HCT116 (cell line): ENCODE measurements at places on chromosomes 5 and 9.
A peak's percentile ranks its signal among the peaks of the same experiment; 100 is the strongest.

- no peak for DNase-seq
Observed at GRCh38 chr5:12399868-12400267, 495.6 kb upstream of the CTNND2 start.

DNA sequence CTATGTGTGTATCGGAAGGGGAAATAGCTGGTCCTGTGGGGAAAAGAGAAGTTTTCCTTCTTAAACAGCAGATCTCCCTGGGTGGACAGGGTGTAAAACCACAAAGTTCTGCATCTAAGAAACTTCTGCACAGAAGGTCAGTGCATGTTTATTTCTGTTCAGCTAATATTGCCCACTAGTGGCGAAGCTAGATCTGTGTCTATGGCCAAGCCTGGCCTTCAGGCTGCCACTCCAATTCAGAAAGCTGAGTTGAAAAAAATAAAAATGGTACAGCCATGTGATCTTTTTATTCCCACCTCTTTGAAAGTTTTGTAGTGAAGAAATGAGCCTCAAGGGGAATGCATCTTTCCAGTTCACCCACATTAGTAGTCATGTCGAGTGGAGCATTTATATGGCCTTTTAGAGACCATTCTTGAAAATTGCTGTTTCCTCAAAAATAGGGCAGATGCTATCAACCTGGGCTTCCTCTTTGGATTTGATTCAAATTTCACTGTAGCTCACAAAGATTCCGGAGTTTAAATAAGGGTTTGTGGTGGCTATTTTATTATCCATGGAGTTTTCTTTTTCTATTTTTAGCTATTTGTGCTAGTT, 488.0 kb downstream of the PRELID2 start:
- peak; percentile 23 for DNase-seq

DNA sequence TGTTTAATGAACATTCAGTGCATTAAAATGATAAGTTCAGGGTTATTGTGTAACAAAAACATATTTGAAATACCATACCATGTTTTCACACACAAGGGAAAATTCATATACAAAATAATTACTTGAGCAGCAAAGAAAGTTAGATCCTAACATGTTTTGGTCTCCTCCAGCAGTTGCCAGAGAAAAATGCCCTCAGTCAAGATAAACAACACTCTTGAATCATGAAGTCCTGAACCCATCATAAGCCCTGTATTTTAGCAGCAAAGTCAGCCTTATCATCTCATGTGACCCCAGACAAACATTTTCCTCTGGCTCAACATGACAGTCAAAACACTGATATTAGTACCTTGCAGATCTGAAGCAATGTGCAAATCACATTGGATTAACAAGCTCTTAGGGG, 1541.1 kb upstream of the WWC1 start:
- DNase-seq, result no peak

DNA sequence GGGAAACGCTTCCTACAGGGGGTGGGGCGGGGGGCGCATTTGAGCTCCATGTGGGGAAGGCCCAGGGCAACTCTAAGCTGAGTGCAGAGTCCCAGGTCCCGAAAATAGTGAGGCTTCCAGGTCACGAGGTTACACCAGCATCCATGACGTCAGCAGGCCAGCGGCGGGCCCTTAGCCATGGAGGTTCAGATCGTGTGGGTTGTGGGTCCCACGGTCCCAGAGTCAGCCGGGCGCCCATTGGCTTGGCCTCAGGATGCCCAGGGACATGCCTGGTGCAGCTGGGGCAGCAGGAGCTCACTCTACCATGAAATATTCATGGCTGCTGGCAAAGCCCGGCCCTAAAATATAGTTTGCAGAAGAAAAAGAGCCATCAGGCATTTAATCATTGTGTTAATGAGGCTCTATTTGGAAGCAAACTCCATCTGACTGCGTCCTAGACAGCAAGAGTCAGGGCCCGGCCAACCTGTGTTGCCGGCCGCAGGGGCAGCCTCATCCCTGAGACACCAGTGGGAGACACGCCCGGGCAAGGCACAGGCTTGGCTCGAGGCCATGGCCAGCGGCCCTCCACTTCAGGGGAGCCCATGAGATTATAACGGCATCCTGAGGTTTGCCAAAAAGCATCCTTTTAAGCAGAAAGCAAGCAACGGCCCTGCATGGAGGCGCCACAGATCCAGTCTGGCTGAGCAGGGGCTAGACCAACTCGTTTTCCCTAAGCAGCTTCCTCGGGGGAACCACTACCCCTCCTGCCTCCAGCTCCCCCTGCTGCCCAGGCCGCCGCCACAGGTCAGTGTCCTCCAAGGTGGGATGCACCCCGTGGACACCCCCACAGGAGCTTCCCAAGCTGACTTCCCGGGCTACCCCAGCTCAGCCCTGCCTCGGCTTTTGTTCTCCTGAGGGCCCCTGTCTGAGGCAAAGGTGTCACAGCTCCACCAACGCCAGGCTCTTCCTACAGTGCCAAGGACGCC, 108.9 kb upstream of the PPP1R26 start:
- DNase-seq, result no peak

GRCh38 chr5:38518341-38518740, 38.1 kb downstream of the LIFR start:
- no peak for DNase-seq

DNA sequence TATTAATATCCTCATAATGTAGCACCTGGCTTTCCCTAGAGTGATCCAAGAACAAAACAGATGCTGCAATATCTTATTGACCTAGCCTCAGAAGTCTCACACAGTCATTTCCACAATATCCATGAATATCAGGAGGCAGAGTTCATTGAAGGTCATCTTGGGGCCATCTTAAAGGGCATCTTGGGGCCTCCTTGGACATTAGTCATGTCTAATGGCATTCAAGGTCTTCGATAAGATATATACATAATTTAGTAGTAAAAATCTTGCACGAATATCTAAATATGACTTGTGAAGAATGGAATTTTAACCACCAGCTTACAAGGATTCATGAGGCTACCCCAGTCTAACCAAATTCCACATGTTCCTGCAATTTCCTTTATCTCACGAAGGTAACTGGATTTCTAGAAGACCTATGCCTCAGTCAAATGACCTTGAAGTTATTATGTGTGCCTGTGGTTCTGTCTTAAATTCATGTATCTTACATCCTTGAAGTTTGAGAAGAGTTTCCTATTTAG, 163.6 kb upstream of the SPEF2 start:
- no peak for DNase-seq

DNA sequence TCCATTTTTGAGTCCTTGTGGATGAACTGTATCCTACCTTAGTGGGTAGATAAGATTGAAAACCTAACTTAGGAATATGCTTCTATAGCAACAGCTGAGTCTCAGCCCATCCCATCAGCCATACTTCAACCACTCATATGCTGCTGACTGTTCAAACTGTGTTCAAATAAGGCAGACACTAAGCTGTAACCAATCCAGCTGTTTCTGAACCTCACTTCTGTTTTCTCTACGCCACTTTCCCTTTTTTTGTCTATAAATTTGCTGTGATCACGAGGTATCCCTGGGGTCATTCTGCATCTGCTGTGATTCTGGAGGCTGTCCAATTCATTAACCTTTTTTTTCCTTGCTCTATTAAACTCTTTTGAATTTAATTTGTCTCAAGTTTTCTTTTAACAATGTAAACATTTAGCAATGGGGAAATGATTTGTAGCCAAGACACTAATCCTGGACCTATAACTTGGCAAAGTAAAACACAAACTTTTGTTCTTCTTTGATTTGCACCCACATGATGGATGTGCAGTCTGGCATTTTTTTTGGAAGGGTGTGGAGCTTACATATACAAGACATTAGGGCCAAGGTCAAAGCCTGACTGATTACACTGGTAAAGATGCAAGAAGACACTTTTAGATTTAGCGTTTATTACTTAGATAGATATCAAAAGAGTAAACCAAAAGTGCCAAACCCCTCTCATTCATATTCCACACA, 14.9 kb upstream of the SCGB3A2 start:
- no peak for DNase-seq

- DNase-seq, result no peak
Observed at GRCh38 chr9:35726931-35727330, 5.1 kb downstream of the TLN1 start.

GRCh38 chr9:137085920-137086530, 760 bp upstream of the MAN1B1 start:
- DNase-seq, result no peak

DNA sequence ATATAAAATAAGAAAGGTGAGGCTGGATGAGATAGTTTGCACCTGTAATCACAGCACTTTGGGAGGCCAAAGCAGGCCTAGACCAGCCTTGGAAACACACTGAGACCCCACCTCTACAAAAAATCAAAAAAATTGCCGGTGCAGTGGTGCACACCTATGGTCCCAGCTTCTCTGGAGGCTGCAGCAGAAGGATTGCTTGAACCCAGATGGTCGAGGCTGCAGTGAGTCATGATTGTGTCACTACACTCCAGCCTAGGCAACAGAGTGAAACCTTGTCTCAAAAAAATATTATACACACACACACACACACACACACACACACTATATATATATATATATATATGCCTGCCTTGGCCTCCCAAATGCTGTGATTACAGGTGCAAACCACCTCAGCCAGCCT, 1.3 kb downstream of the SLC35D2 start:
- DNase-seq, result peak; percentile 35

DNA sequence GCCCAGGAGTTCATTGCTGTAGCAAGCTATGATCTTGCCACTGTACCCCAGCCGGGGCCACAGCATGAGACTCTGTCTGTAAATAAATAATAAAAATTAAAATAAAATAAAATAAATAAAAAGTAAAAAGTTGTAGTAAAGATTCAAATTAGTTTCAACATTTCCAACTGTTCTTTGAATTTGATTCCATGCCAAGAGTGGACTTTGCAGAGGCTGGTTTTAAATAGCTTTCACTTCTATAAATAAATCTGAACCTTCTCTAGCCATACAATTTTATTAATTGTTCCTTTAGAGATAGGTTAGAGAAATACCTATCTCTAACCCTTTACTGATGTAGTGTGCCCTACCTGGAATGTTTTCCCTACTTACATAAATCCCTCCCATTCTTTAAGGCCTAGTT, 129.7 kb upstream of the SLIT3 start:
- DNase-seq, result no peak

- no peak for DNase-seq
Observed at GRCh38 chr5:72494623-72495124, 12.5 kb downstream of the ZNF366 start.

- DNase-seq, result no peak
Observed at GRCh38 chr5:136094189-136094912, 38.3 kb upstream of the SMAD5 start.

- no peak for DNase-seq
Observed at GRCh38 chr5:177610770-177611445, 11.0 kb downstream of the B4GALT7 start.

- no peak for DNase-seq
Observed at GRCh38 chr5:12652201-12652600, 748.0 kb upstream of the CTNND2 start.

GRCh38 chr9:74595286-74595685, 98.2 kb downstream of the RORB start:
- DNase-seq, result no peak

DNA sequence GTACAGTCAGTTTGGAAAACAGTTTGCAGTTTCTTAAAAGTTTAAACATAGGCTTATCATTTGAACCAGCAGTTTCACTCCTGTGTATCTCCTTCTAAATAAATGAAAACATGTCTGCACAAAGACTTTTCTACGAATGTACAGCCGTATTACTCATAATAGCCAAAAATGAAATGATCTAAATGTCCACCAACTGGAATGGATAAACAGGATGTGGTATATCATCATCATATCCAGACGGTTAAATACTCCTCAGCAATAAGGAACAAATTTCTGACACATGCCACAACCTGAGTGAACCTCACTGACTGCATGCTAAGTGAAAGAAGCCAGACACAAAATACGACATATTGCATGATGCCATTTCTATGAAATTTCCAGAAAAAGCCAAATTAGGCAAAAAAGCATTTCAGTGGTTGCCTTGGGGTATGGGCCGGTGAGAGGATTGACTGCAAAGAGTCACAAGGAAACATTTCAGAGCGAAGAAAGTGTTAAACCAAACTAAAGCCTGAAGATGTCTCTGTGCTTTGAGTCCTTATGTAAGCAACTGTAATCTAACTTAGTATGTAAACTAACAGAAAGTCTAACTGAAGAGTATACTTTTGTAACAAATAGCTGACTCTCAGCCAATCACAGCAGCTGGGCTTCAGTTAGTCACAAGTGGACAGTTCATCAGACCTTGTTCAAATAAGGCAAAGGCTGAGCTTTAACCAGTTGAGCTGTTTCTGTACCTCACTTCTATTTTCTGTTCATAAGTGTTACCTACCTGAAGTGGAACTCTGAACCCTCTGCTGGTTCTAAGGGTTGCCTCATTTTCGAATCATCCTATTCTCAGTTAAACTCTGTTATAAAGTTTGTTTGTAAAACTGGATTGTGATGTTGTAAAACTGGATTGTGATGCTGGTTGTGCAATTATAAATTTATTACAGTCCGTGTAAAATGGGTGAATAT, 65.2 kb downstream of the TRIO start:
- no peak for DNase-seq
